ENCODE measurements at places on chromosomes 7 and 10.

- H3K4me3 ChIP-seq: no peak overlapping the region
- no peaks in the 10 kb centered on the region for H3K27me3 ChIP-seq
- no peaks in the 10 kb centered on the region for H3K4me1 ChIP-seq
- no peaks in the 10 kb centered on the region for H3K36me3 ChIP-seq
- H3K27ac ChIP-seq: no peak overlapping the region
Measured at GRCh38 chr10:93099670-93100069, 26.0 kb downstream of the CYP26A1 start.

- no peak overlapping the region for H3K27ac ChIP-seq
- H3K4me3 ChIP-seq: no peak overlapping the region
- no peak for DNase-seq
Measured at GRCh38 chr7:94042381-94042780, 38.2 kb upstream of the BET1 start.

DNA sequence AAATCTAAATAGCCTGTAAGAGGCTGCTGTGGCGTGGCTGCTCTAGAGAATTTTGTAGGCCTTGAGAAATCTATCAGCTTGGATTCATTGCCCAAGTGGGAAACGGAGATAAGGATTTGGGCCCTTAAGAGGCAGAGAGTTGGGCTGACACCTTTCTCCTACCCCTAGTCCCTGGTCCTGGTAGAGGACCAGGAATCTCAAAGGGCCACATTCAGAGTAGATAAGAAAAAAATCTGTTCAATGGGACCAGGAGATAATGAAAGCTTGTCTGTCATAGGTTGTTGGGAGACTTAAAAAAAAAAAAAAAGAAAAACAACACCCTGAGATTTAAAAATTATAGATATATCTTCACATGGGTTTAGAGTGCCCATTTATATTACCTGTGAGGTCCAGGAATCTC is 17.8 kb downstream of the TMEM209 start:
- no peak overlapping the region for H3K4me3 ChIP-seq
- H3K36me3 ChIP-seq: peaks cover 23% of the 10 kb centered on the region
- no peak for DNase-seq
- H3K4me1 ChIP-seq: no peaks in the 10 kb centered on the region
- H3K27me3 ChIP-seq: no peaks in the 10 kb centered on the region

GRCh38 chr10:49748006-49748405 is 14.1 kb downstream of the OGDHL start:
- no peak overlapping the region for H3K4me3 ChIP-seq
- H3K27ac ChIP-seq: no peak overlapping the region
- DNase-seq: no peak

DNA sequence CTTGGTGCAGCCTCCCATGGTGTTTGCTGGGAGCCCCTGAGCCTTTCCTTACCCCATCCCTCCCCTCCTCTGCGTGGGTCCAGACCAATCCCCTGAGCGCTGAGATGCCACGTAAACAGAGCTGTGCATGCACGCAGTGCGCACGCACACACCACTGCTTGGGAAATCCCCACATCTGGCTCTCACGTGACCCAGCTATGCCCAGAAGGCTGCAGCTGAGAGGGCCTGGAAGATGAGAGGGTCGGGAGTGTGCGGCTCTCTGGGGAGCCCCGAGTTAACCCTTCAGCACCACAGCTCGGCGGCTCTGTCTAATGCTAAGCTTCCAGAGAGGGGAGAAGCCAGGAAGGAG is 177.2 kb downstream of the SH3PXD2A start:
- H3K4me3 ChIP-seq: no peak overlapping the region
- no peaks in the 10 kb centered on the region for H3K4me1 ChIP-seq
- no peak for DNase-seq
- H3K27ac ChIP-seq: no peak overlapping the region
- H3K27me3 ChIP-seq: no peaks in the 10 kb centered on the region

DNA sequence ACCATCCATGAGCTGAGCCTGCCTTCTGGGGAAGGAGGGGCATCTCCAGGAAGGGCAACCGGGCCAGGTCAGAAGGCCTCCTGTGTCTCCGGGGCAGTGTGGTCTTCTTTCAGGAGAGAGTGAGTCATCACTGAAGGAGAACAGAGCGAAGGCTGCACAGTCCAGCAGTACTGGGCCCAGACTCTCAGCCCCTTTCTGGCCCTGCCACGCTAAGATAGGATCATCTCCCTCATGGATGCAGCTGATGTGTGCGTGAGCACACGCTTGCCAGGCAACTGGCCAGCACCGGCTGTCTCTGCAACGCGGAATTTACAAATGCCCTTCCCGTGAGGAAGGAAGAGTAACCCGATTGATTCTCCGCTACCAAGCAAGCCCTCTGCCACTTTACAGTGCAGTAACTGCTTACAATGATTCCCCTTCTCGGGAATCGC is 328.2 kb downstream of the TNS3 start:
- peaks cover 9% of the 10 kb centered on the region for H3K4me1 ChIP-seq
- no peaks in the 10 kb centered on the region for H3K36me3 ChIP-seq
- peak overlapping the region; percentile 78 for H3K27ac ChIP-seq
- DNase-seq: no peak
- H3K4me3 ChIP-seq: peak overlapping the region; percentile 55

GRCh38 chr10:129853562-129853903 is 110.5 kb downstream of the EBF3 start:
- H3K4me1 ChIP-seq: peaks cover 10% of the 10 kb centered on the region
- no peaks in the 10 kb centered on the region for H3K36me3 ChIP-seq
- peak overlapping the region; percentile 8 for H3K4me3 ChIP-seq
- no peaks in the 10 kb centered on the region for H3K27me3 ChIP-seq
- no peak overlapping the region for H3K27ac ChIP-seq
- no peak for DNase-seq

DNA sequence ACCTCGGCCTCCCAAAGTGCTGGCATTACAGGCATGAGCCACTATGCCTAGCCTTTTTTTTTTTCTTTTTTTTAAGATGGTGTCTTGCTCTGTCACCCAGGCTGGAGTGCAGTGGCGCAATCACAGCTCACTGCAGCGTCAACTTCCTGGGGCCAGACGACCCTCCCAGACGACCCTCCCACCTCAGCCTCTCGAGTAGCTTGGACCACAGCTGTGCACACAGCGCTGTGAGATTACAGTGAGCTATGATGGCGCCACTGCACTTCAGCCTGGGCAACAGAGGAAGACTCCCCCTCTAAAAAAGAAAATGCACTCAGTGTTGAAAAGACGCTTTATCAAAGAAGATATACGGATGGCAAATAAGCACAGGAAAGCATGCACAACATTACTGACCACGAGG is 16.5 kb upstream of the WIPI2 start:
- no peak overlapping the region for H3K4me3 ChIP-seq
- DNase-seq: no peak
- H3K4me1 ChIP-seq: peaks cover 13% of the 10 kb centered on the region
- no peak overlapping the region for H3K27ac ChIP-seq
- H3K27me3 ChIP-seq: no peaks in the 10 kb centered on the region

- H3K36me3 ChIP-seq: no peaks in the 10 kb centered on the region
- H3K27ac ChIP-seq: no peak overlapping the region
- no peak for DNase-seq
- no peaks in the 10 kb centered on the region for H3K27me3 ChIP-seq
- no peak overlapping the region for H3K4me3 ChIP-seq
- no peaks in the 10 kb centered on the region for H3K4me1 ChIP-seq
Measured at GRCh38 chr10:50497758-50498157, 126.0 kb downstream of the SGMS1 start.

DNA sequence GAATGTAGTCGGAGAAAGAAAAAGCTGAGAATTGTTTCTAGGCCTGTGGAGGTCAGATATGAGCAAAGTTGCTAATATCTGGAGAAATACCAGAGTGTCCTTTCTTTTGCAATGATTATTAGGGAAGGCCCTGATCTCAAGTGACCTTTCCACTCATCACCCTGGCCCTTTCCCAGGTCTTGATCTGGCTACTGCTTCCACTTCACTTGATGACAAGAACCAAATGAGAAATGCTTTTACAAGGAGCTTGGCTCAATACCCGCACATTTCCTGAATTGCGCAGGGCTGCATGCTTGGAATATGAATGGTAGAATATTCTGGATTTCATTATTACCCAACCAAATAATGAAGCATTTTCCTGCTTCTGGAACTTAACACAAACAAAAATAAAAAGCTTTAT is 104.6 kb downstream of the ITGB8 start:
- H3K4me1 ChIP-seq: no peaks in the 10 kb centered on the region
- H3K36me3 ChIP-seq: no peaks in the 10 kb centered on the region
- H3K27ac ChIP-seq: no peak overlapping the region
- no peak overlapping the region for H3K4me3 ChIP-seq
- no peak for DNase-seq

DNA sequence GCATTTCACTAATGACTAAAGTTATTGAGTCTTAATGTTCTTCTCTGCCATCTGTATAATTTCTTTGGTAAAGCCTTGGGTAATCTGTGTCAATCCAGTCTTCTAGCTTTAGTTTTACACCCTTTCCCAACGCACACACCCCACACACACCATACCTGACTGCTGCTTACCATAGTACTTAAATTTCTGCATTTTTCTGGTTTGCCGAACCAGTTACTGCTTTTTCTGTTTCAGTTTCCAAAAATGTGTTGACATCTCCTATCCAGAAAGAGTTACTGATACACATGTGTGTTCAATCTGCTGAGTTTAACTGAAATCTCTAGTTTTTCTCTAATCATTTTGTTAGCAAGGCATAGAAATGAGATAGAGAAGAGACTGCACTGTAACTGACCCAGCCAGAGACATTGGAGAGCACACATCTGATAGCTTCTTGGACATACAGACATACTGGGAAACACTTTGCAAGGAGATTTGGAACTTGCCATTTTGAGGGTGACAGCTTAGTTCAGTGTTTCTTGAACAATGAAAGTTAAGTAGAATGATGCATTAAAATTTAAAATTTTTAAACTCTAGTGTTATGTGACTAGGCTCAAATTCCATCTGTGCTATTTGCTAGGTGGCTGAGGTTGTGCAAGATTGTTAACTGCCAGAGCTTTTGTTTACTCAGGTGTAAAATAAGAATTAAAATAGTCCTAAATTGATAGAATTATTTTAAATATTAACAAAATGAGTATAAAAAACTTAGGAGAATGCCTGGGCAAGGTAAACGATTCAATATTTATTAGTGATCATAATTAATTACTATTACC is 807.6 kb downstream of the DNAJB9 start:
- no peak overlapping the region for H3K4me3 ChIP-seq
- H3K27me3 ChIP-seq: no peaks in the 10 kb centered on the region
- DNase-seq: no peak

DNA sequence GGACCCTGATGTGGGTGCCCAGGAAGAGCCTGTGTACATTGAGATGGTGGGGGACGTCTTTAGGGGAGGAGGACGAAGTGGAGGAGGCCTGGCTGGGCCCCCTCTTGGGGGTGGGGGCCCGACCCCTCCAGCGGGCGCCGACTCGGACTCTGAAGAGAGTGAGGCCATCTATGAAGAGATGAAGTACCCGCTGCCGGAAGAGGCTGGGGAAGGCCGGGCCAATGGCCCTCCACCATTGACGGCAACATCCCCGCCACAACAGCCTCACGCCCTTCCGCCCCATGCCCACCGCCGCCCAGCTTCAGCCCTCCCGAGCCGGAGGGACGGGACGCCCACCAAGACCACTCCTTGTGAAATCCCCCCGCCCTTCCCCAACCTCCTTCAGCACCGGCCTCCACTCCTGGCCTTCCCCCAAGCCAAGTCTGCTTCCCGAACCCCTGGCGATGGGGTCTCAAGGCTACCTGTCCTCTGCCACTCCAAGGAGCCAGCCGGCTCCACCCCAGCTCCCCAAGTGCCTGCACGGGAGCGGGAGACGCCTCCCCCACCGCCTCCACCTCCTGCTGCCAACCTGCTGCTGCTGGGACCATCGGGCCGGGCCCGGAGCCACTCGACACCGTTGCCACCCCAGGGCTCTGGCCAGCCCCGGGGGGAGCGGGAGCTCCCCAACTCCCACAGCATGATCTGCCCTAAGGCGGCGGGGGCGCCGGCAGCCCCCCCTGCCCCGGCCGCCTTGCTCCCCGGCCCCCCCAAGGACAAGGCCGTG is 4.8 kb downstream of the NYAP1 start:
- no peaks in the 10 kb centered on the region for H3K27me3 ChIP-seq
- no peak overlapping the region for H3K27ac ChIP-seq
- no peak overlapping the region for H3K4me3 ChIP-seq
- no peak for DNase-seq

- H3K36me3 ChIP-seq: no peaks in the 10 kb centered on the region
- peaks cover 2% of the 10 kb centered on the region for H3K4me1 ChIP-seq
- H3K27me3 ChIP-seq: no peaks in the 10 kb centered on the region
- no peak overlapping the region for H3K27ac ChIP-seq
Measured at GRCh38 chr10:52232561-52233350, 81.3 kb upstream of the DKK1 start.

DNA sequence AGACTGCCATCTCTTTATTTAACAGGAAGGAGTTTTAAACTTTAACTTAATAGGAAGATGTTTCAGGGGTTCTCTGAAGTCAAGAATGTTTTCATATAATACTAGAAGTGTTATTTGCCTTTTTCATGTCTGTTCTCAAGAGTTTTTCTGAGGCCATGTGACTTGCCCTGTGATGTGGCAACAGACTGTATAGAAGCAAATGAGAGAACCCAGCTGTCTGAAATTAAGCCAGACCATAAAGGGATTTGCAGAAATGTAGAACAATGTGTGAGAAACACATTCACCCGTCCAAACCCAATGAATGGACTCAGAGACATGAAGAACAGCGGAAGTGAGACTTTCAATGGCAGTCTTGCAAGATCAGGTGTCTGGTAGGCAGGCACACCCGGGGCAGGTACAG is 23.8 kb downstream of the MAPK8 start:
- no peaks in the 10 kb centered on the region for H3K27me3 ChIP-seq
- H3K4me3 ChIP-seq: no peak overlapping the region
- no peaks in the 10 kb centered on the region for H3K4me1 ChIP-seq
- H3K36me3 ChIP-seq: no peaks in the 10 kb centered on the region

DNA sequence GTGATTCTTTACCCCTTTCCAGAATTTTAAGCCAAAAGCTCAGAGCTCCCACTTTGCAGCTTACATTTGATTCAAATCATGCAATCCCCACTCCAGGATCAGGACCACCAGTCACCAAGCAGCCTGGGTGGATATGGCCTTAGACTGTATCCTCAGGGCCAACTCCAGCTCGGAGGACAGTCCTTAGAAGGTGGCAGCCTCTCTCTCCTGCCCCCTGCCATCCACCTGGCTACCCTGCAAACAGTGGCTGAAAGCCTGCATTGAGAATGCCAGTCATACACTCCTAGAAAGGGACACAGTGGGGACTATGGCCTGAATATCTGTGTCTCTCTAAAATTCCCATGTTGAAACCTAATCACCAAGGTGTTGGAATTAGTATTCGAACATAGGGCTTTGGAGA is 50.0 kb upstream of the KCNMA1 start:
- no peaks in the 10 kb centered on the region for H3K36me3 ChIP-seq
- DNase-seq: no peak
- H3K4me3 ChIP-seq: no peak overlapping the region
- no peaks in the 10 kb centered on the region for H3K4me1 ChIP-seq
- no peaks in the 10 kb centered on the region for H3K27me3 ChIP-seq

DNA sequence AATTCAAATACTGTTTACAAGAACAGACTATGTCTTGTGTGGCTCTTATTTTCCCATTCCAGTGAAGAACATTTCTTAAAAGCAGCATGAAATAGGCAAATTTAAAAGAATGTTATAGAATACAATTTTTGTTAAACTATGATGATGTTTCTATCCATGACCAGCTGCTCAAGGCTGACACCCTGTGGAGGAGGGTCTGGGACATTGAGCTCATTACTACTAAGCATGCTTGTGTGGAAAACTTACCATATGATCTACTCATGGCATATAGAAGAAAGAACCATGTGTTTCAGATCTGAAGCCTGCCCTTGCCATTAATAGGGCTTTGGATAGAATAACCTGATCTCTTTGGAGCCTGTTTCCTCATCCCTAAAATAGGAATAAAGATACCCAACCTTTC is 125.0 kb downstream of the FOXP2 start:
- no peaks in the 10 kb centered on the region for H3K27me3 ChIP-seq
- no peaks in the 10 kb centered on the region for H3K4me1 ChIP-seq
- H3K27ac ChIP-seq: no peak overlapping the region
- no peak for DNase-seq
- no peaks in the 10 kb centered on the region for H3K36me3 ChIP-seq
- H3K4me3 ChIP-seq: no peak overlapping the region
